Kidney (tissue), 22 donors: ENCODE measurements at places on chromosomes 13 and 19. TPM values are rescaled to one million over a fixed set of nuclear protein-coding genes. Genes with fewer than 3 reads are reported as not detected.

DNA sequence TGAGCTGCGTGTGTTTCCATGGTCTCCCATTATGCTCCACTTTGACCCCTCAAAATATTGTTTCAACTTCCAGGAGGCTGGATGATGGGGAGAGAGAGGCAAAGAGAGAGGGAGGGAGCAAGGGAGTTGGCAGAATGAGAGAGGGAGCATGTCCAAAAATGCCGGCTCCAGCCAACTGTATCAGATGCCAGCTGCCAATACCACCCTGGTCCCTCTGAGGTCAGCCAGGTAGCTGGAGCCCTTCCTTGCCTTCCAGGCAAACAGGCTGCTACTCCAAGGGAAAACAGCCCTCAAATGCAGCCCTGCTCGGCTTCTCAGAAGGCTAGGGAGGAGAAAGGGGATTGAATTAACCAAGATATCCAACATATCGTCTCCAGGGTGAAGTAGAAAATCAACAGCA lies 440.0 kb downstream of the TSHZ3 start:
- H3K4me1 ChIP-seq, result no peaks in the 10 kb centered on the region
- no peak for DNase-seq
- H3K27ac ChIP-seq, result no peak overlapping the region
- H3K4me3 ChIP-seq, result no peak overlapping the region
- H3K27me3 ChIP-seq, result no peaks in the 10 kb centered on the region

DNA sequence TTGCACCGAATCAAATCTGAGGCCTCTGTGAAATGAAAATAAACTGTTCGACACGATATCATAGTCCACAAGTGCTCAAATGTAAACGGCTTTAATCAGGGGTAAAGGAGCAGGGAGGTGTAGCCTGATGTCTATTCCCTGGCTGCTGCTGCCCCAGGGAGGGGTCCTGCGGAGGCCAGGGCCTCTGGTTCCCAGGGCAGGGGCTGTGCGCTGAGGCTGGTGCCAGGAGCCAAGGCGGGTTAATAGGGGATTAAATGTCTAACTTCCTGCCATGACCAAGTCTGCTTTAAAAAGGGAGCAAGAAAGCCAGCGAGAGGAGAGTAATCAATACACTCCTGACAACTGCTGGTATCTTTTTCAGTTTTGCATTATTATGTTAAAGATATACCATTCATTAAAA lies 59.4 kb downstream of the ZNF536 start:
- no peak overlapping the region for H3K4me3 ChIP-seq
- no peaks in the 10 kb centered on the region for H3K36me3 ChIP-seq
- no peaks in the 10 kb centered on the region for H3K4me1 ChIP-seq
- no peak for DNase-seq
- H3K27me3 ChIP-seq, result no peaks in the 10 kb centered on the region

- DNase-seq, result no peak
- no peak overlapping the region for H3K27ac ChIP-seq
- no peaks in the 10 kb centered on the region for H3K36me3 ChIP-seq
- H3K4me3 ChIP-seq, result no peak overlapping the region
- no peaks in the 10 kb centered on the region for H3K27me3 ChIP-seq
- H3K4me1 ChIP-seq, result no peaks in the 10 kb centered on the region
Observed at GRCh38 chr13:23098161-23098907, 82.4 kb upstream of the SGCG start.

LHB gene
- not detected for total RNA-seq

DNA sequence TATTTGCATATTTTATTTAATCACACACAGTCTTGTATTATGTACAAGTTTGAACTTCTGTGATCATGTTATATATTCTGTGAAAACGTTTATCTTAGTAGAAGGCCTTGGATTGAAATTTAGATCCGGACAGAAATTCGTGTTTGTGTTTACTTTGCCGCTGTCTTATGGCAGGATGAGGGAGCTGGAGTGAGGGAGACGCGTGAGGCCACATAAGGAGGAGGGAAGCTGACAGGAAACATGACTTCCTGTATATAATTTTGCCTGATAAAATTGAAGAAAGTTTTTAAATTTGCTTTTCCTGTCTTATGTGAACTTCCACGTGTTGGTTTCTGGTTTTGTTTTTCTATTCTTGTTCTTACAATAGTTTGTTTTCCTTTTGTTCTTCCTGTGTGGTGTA lies 200.2 kb downstream of the MTUS2 start:
- no peak for DNase-seq
- H3K27me3 ChIP-seq, result no peaks in the 10 kb centered on the region
- H3K36me3 ChIP-seq, result no peaks in the 10 kb centered on the region
- H3K4me3 ChIP-seq, result no peak overlapping the region
- no peaks in the 10 kb centered on the region for H3K4me1 ChIP-seq

- no peak overlapping the region for H3K4me3 ChIP-seq
- H3K4me1 ChIP-seq, result no peaks in the 10 kb centered on the region
- no peak overlapping the region for H3K27ac ChIP-seq
- no peaks in the 10 kb centered on the region for H3K27me3 ChIP-seq
- DNase-seq, result no peak
Observed at GRCh38 chr13:30692113-30692512, 43.2 kb upstream of the ALOX5AP start.

GRCh38 chr13:32840989-32841713 lies 175.1 kb upstream of the KL start:
- no peak for DNase-seq
- H3K27ac ChIP-seq, result no peak overlapping the region
- H3K4me1 ChIP-seq, result no peaks in the 10 kb centered on the region
- no peaks in the 10 kb centered on the region for H3K36me3 ChIP-seq

DNA sequence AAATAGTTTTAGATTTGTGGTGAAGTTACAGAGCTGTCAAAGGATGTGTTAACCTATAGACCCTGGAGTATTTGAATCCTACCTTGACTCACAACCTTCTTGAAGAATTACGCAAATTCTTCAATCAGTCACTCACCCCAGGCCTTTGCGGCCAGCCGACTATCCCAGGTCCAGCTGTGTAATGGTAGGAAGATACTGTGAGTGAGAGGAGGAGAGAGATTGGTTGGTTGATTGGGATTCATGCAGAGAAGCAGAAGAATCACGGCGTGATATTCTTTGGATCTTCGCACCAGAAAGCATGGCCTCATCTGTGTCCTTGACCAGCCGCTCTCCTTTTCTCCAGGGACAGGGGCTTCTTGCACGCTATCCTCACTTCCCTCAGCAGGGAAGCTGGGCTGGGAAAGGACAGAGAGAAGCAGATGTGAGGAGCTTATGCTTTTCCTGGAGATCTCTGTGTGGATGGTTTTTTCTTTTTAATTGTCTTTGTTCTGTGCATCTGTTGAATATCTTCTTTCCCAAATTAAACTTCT lies 249.1 kb downstream of the GGACT start:
- H3K36me3 ChIP-seq, result peaks cover 9% of the 10 kb centered on the region
- H3K4me1 ChIP-seq, result no peaks in the 10 kb centered on the region
